Stimulated activated CD4-positive, alpha-beta T cell treated with anti-CD3 and anti-CD28 coated beads, Interleukin-15, amount 100 ng/mL, for 24 hours (primary cell): ENCODE measurements at places on chromosomes 7 and 10.

DNA sequence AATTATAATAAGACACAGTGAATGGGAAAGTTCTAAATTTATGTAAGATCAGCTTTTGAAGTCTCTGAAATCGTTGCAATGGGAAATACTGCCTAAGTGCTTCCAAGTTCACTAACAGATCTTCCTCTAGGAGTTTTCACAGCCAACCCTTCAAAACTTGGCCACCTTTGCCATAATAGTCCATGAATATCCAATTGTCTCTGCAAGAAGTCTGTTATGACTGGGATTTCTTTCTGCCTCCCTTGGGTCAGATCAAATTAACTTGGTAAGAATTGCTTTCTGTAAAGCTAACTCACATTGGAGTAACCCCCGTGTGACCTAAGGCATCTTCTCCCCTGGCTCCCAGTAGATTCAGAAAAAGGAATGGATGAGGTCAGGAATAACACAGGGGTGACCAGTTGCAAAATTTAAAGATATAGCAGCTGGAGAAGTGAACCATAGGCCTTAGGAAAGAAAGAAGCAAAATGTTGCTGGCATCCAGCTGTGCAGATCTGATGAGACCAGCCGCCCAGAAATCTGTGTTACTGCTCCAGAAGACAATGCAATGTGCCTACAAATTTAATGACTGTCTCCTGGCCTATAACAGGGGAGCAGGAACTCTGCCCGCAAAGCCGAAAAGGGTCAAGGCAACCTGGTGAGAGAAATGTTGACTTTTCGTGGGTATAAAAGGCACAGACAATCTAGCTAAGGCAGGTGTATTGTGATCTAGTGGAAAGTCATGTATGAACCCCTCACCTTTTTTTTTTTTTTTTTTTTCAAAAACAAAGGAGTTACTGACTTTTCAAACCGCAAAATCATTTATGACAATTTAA, 7.5 kb upstream of the OPTN start:
- no peak for DNase-seq

DNA sequence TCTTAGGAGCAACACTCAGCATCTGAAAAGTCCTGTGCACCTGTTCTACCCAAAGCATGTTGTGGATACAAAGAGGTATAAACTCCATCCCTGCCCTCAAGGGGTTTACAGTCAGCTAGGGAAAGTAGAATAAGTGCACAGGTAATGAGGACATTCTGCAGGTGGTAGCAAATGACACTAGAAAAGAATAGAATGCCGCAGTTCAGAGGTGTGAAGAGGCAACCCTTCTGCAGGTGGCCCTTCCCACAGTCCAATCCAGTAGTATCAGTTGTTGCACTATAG, 36.7 kb downstream of the WBP1L start:
- no peak for DNase-seq

DNA sequence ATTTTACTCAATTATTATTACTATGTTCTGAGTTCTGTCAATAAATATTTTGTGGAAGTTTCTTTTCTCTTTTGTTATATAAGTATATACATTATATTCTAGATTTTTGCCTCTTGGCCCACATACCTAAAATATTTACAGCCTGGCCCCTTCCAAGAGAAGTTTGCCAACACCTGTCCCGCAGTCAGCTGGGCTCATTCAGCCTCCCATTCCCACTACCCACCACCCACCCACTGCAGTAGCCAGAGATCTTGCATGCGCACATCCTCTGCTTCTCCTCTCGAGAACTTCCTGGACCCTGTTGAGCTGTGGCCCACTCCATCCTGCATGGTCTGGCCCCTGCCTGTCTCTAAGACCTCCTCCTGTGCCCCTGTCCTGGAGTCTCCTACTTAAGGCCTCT, 33.6 kb downstream of the WIPF3 start:
- DNase-seq: no peak

DNA sequence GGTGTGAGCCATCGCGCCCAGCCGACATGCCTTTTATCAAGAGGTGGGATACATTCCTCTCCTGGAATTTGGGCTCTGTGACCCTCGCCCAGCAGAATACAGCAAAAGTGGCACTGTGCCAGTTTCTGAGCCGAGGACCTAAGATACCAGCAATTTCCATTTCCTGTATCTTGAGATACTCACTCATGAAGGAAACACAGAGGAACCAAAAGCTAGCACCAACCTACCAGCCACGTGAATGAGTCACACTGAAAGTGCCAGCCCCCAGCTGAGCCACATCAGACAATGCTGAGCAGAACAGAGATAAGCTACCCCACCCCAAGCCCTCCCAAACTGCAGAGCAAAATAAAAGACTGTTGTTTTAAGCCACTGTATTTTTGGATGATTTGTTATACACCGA, 56.3 kb downstream of the CACUL1 start:
- peak; percentile 84 for DNase-seq

DNA sequence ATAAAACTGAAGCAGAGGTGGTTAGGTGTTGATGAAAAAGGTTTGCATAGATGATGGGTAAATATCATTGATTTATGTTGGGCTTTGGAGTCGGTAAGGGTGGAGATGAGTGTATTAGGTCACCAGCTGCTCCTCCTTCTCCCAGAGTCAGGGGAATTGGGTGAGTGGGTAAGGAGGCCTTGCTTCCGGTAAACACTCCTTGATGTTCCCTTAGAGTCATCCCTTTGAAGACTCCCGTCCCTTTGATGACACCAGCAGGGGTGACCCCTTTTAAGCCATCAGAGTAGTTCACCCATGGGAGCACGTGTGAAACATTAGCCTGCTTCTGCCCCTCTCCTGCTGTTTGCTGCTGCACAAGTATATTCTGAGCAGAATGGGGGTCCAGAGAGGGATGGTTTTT, 92.2 kb upstream of the DKK1 start:
- no peak for DNase-seq

- DNase-seq: no peak
Observed at GRCh38 chr7:2012981-2013380, 219.8 kb downstream of the MAD1L1 start.

GRCh38 chr7:15219758-15220157, 317.2 kb upstream of the DGKB start:
- DNase-seq: no peak

- no peak for DNase-seq
Observed at GRCh38 chr10:25694206-25694933, 239.7 kb upstream of the MYO3A start.

DNA sequence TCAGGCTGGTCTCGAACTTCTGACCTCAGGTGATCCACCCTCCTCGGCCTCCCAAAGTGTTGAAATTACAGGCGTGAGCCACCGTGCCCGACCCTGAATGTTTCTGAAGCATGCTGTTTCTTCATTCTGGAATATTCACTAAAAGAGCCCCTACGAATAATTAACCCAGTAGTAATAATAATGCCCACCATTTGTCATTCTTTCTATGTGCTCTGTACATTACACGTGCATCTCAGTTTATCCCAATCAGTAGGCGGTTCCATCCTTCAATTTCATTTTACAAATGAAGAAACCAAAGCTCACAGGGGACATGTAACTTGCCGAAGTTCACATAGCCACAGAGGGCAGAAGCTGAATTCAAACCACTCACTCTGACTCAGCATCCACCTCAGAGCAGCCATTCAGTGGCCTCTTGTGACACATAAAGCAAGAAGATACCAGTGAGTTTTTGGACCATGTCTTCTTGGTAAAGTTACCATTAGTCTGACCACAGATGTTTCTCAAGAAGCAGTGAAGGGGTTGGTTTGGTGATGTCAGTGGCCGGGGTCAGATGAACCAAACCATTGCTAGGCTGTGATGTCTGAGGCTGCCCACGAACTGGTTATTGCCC, 71.9 kb upstream of the DUSP5 start:
- DNase-seq: peak; percentile 81

DNA sequence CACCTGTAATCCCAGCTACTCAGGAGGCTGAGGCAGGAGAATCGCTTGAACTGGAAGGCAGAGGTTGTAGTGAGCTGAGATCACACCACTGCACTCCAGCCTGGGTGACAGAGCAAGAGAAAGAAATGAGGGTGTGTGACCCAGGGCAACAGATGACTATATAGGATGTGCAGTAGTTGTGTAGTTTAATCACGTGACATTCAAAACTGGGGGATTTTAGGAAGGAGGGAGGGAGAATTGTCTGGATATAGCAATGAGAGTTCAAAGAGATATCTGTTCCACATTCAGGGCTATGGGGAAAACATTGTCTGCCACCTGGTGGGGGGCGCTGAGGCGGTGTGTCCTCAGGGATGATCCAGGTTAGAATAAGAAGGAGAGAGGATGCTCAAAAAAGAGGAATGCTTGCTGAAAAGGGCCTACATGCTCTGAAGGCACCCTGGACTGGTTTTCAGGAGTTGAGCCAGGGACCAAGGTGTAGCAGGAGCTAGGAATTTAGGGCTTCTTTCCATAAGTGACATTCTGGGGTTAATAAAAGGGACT, 7.8 kb upstream of the ZYX start:
- no peak for DNase-seq

- no peak for DNase-seq
Observed at GRCh38 chr7:51278797-51279196, 37.8 kb downstream of the COBL start.

DNA sequence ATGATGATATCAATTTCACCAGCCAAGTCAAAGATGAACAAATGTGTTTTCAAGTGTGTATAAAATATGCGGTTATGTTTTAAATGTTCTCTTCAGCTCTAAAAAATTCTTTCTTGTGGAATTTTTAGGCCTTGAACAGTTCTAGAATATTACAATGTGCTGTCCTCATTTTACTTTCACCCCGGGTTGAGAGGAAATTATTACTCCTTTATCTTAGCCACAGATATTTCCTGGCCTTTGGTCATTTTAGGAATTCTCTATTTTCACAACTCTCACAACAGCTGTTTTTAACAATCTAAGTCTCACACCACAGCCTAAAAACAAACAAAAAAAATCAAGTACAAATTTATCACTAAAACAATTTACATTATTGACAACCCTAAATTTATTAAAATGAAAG, 112.2 kb upstream of the HGF start:
- DNase-seq: no peak

GRCh38 chr7:155913719-155914118, 101.5 kb upstream of the SHH start:
- DNase-seq: no peak

DNA sequence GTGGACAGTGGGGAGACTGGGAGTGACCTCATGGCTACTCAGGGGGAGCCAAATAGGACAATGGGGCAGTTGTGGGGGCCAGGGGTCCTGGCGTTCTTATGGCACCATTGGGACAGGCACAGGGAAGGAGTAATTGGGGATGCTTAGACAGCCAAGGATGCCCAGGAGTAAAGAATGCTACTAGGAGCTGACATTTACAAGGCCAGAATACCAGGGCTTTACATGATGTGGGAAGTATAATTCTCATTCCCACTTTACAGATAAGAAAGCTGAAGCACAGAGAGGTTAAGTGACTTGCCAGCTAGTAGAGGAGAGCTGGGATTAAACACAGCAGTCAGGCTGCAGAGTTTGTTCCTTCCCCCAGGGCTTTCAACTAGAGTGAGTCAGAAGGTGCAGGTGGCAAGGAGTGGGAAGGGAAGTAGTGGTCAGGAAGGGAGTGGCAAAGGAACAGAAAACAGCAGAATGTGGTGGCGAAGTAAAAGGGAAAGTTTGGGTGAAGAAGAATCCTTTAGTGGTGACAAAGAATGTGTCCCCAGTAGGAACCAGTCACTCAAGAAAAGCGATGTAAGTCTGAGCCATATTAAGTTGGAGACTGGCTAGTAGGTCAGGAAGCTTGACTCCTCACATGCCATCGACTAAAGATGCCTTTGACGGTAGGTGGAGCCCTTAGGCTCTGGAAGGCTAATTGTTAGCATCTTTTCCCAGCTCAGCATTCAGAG, 32.8 kb downstream of the CPVL start:
- DNase-seq: no peak

- DNase-seq: no peak
Observed at GRCh38 chr7:90604383-90604782, 8.3 kb downstream of the CDK14 start.

GRCh38 chr7:90224195-90224594, 12.7 kb downstream of the STEAP2 start:
- no peak for DNase-seq

DNA sequence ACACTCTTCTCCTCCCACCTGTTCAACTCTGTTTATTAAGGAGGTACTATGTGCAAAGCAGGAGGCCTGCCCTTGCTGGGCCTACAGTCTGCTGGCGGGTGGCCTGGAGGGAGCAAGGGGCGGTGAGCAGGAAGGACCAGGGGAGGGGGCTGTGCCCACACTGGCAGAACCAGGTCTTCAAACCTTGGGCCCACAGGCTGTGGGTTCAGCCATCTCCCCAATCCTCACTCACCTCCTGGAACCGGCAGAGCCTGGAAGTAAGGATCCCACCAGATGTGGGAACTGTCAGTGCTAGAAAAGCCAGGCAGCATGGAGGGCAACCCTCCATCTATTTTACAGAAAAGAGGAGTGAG, 50.8 kb downstream of the CAMK2B start:
- no peak for DNase-seq
